Activated CD8-positive, alpha-beta memory T cell treated with anti-CD3 and anti-CD28 coated beads, Interleukin-2, amount 10 ng/mL, durations not matched to agents 7 days and 5 days (primary cell): ENCODE measurements at places on chromosomes 6 and 20. TPM values are rescaled to one million over a fixed set of nuclear protein-coding genes. Genes with fewer than 3 reads are reported as not detected.
A peak's percentile ranks its signal among the peaks of the same experiment; 100 is the strongest.

DNA sequence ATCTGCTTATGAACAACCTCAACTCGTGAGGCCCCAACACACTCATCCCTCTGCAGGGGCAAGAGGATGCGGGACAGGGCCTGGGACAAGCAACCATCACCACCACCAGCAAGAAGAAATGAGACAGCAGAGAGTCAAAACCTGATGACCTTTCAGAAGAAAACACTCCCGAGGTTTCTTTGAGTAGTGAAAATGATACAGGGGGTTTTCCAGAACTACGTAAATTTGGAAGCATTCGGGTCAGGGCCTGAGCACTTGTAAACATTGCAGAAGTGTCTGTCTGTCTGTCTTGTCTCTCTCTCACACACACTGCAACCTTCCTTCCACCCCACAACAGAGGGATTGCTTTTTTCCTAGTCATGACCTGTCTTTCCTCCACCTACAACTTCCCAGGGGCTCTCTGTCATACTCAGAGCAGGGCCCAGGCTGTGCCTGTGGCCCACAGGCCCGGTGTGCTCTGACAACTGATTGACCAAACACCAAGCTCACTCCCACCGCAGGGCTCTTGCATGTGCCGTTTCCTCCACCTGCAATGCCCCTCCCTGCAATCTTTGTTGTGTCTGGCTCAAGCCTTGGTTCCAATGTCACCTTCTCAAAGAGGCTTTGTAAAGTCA, 90.9 kb downstream of the BMP7 start:
- DNase-seq = no peak

- DNase-seq = no peak
Observed at GRCh38 chr6:128631031-128631430, 110.6 kb upstream of the PTPRK start.

SIRPD gene
- total RNA-seq = not detected

- DNase-seq = no peak
Observed at GRCh38 chr6:134195164-134195906, 122.6 kb downstream of the SGK1 start.

KHDC3L gene
- not detected for total RNA-seq

BTN1A1 gene
- not detected for total RNA-seq

DNA sequence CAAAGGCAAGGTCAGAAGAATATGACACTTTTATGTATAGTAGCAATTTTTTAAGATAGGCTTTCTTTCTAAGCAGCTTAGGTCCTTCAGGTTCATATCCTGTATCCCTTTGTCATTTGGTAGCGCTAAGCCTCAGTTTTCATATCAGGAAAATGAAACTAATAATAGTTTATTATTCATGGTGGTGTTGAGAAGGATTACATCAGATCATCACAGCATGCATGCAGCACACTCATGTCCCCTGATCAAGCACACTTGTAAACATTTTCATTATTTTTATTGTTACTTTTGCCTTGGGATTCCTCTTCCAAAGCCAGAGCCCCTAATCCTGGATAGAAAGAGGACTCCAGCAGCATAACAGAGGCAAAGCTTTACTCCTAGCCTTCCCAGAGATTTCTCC, 70.2 kb upstream of the ADGRF1 start:
- no peak for DNase-seq

DNA sequence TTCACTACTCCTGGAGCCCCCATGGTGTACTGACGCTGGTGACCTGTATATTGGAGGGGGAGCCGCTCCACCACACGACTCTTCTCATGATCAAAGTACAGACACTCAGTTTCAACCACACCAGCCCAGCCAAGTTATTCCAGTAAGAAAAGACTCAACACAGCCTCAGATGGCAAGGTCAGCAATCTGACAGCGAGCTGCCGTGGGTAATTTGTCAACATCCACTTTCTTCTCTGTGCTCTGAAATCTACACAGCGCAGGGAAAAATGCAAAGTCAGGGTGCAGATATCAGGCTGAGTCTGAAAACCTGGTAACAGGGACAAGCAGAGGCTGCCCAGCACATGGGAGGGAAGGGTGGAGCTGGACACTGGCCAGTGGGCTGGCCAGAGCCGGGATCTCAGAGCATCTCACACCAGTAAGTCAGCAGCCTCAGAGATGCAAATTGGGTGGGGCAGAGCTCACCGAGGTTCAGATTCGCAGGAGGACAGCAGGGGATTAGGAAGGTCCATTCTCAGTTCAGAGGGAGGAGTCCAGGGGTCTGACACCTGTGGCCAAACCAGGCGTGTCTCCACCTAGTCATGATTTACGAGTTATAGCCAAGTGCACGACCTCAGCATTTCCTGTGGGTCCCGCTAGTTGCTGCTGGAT, 44.5 kb upstream of the RPS6KA2 start:
- no peak for DNase-seq

GPR63 gene
- total RNA-seq = 3.3 TPM

GRCh38 chr6:116352515-116353471, 18.0 kb upstream of the DSE start:
- DNase-seq = no peak

GRCh38 chr6:111464184-111464583, 18.8 kb downstream of the REV3L start:
- DNase-seq = no peak

- no peak for DNase-seq
Observed at GRCh38 chr6:27400877-27401642, 12.5 kb downstream of the ZNF391 start.

GRCh38 chr6:26120807-26121140, 33.5 kb downstream of the HFE start:
- no peak for DNase-seq

DNA sequence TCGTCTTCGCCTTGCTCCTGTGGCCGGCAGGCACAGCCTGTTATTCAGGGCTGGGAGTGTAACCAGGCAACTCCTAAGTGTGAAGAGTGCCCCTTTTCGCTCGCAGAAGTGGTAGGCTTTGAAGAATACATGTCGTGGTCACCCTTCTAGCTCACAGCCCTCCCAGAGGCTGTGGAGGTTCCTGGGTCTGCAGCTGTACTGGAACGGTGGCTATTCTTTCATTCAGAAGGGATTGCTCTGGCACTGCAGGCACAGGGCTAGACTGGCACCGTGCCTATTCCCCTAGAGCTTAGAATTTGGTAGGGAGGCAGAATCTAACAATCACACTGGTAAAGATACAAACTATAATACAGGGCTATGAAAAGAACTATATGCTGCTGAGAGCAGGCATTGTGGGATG, 1.1 kb upstream of the SRSF12 start:
- no peak for DNase-seq

PMEPA1 gene
- total RNA-seq = 1.2 TPM

SIRPB2 gene
- not detected for total RNA-seq

GRCh38 chr6:137223370-137224131, 4.4 kb upstream of the IFNGR1 start:
- no peak for DNase-seq

PEX6 gene
- 24.7 TPM for total RNA-seq

LY6G6F gene
- not detected for total RNA-seq

DNA sequence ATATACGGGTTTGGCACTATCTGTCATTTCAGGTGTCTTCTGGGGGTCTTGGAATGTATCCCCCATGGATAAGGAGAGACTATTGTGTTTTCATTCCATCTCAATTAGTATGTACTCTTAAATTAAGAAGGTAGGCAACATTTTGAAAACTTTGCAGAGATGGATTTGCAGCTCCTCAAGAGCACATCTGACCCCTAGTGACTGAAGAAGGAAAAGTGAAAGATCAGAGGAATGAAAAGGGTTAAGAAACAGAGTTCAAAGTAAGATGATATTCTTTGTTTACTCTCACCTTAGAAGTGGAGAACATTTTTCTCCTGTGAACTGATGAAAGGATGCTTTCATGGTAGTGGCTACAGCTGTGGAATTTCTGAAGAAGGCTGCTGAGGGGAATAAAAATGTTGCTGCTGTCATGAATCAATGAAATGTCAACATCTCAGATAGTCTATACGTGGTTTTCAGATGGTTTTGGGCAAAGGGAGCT, 41.5 kb downstream of the SH3BGRL2 start:
- no peak for DNase-seq

DNA sequence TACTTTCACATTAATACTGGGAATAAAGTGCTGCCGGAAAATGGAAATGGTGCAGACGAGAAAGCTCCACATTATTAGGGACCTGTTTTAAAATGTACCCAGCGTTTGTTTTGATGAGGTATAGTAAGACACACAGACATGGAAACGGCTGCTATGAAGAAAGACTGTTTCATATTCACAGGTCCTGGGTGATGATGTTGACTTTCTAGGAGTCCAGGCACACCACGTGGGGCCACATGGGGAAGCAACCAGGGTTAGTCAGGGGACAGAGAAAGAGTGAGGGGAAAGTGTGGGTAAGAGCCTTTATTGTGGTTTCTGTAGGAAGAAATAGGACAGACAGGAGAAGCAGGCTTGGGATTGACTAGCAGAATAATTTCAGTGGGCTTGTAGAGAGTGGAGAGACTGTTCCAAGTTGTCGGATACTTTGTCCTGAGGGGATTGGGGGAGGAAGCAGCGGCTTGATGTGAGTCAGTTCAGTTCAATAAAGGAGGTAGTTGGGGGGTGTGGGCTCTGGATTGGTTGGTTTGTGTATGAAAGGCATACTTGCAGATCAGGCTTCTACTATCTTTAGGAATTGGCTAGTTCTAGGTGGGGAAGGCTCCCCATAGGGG, 112.0 kb upstream of the MCHR2 start:
- no peak for DNase-seq

GRCh38 chr6:31681135-31681671, 336 bp upstream of the LY6G5C start:
- DNase-seq = peak; percentile 57

- DNase-seq = no peak
Observed at GRCh38 chr20:49313283-49313682, 35.4 kb upstream of the ZNFX1 start.

GRCh38 chr20:46017272-46017671, 8.6 kb downstream of the MMP9 start:
- DNase-seq = no peak

FOXQ1 gene
- total RNA-seq = not detected

CCN2 gene
- not detected for total RNA-seq

DNA sequence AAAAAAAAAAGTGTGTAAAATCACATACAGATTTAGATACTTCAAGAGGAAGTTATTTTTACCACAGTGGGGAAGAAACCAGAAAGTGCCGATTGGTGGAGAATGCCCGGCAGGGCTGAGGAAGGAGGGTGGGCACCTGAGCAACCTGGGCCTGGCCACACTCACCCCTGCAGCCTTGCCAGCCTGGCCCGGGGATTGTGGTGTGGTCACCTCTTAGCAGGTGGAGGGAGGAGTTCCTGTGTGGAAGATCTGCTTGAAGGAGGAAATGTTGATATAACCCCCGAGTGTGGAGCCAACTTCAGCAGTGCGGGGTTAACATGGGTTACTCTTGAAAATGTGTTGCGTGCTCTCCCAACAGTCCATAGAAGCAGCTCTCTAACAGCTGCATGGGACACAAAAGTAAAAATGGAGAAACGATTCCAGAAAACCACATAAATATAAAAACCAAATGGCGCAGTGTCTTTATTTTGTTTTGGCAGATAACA, 14.7 kb downstream of the UST start:
- peak; percentile 67 for DNase-seq

DNA sequence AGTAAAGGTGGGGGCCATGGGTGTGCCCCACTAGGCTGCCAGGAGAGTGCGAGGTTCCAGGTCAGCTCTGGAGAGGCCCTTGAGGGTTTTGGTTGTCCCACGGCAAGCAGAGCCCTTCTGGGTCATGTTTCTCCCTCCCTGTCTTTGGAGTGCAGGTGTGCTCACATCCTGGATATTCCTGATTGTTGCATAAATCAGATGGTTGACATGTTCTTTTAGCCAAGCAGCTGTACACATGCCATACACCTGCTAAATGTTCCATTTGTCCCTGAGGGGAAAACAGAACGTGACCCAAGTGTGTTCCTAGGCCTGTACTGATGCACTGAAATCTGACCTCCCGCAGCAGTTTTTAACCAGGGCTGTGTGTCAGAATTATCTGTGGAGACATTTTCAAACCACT, 77.5 kb upstream of the BEND3 start:
- DNase-seq = no peak

L3MBTL1 gene
- total RNA-seq = 6.8 TPM
